Stromal cell of bone marrow (primary cell): ENCODE measurements at places on chromosomes 4 and X.

DNA sequence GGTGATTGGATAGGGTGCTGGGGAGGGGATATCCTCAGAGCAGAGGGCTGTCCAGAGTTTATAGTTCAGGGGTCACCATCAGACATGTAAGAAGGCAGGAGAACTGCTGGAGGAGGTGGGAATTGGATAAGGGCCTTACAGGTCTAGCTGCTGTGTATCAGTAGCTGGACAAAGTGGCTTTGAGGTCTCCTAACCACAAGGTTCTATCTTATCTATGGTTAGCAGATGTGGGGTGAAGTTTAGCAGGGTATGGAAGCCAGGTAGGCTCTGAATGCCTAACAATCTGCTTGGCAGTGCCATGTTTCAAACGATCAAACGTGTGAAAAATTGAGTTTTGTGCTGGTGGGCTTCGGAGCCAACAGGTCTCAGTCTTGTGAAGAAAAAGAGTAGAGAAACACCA lies 32.1 kb upstream of the MAGEA8 start:
- no peak for DNase-seq

DNA sequence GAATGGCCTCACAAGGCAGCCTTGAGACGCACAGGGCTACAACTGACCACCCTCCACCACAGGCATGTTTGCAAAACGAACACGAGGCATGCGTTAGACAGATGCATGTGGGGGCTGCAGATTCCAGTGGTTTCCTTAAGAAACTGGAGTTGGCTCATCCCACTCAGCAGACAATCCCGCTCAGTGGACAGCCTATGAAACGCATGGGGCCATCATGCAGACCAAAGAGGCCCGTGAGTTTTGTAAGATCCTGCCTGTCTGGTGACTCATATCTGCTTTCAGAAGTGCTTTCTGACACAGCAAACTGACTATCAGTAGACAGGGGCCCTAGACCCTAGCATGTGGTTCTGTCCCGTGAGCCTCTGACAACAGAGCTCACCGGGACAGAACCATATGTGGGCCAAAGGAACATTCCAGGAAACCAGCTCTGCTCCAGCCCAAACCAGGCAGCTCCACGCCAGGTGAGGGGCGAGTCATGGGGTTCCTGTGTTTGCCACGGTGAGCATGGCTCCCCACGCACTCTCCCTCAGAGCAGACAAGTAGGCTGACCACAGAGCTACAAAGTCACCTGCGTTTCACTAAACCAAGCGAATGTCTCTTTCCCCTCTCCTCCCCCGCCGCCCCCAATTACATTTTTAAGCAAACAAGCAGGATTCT lies 74.4 kb downstream of the MTMR1 start:
- DNase-seq = peak; percentile 48

DNA sequence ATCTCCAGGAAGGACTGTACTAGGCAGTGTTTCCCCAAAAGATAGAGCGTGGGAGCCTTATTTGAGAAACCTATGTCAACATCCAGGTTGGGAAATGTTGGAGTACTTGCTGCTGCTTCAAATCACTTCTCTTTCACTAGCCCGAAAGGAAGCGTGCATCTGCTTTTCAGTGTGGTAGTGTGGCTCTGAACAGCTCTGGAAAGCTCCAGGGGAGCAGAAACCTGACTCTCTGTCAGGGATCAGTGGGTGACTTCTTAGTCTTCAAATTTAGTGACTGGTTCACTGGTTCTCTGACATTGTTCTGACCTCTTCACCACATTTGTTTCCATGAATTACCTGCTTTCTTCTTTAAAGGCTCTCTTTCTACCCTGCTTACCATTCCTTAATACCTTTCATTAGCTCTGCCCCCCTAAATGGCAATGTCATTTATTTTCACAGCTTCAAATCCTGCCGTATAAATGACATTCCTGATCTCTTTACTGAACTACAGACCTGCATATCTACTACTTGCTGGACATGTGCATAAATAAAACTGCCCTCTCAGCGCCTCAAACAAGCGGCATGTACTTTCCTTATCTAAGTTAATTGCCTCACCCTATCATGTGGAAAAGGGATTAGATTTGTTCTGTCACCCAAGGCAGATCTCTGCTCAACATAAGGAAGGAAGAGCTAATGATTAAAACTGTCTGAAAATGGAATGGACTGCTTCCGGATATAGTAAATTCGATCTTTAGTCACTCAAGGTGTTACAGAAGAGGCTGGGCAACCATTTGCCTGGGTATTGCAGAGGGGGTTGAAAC lies 37.0 kb downstream of the DLG3 start:
- DNase-seq = no peak

- no peak for DNase-seq
Measured at GRCh38 chr4:98318521-98318920, 57.3 kb downstream of the RAP1GDS1 start.

GRCh38 chr4:14379183-14379582 lies 623.1 kb upstream of the CPEB2 start:
- no peak for DNase-seq

GRCh38 chrX:53831662-53832635 lies 145.4 kb upstream of the HUWE1 start:
- DNase-seq = no peak

DNA sequence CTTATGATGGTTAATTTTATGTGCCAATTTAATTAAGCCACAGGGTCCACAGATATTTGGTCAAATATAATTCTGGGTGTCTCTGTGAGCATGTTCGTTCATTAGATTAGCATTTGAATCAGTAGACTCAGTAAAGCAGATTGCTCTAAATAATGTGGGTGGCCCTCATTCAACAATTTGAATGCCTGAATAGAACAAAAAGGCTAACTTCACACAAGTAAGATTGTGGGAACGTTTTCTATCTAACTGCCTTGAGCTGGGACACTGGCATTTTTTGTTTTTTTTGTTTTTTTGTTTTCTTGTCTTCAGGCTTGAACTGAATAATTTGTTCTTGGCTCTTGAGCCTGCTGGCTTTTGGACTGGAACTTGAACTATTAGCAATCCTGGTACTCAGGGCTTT lies 292.4 kb upstream of the SPANXN4 start:
- no peak for DNase-seq

- no peak for DNase-seq
Measured at GRCh38 chr4:168574581-168575295, 77.9 kb downstream of the PALLD start.

DNA sequence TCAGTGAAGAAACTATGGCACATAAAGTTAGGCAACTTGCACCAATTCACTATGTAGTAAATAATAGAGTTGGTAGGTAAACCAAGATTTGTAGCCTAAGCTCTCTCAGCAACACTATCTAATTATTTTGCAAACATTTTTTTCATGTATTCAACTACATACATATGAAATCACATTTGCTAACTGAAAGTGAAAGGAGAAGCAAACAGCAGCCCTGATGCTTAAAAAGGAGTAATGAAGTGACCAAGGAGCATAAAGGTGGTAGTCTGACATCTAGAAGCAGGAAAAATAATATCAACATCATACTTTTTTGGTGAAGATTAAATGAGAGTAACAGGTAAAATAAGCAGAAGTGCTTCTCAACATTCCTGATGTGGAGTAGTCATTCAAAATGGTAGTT lies 603.7 kb downstream of the GRXCR1 start:
- no peak for DNase-seq

DNA sequence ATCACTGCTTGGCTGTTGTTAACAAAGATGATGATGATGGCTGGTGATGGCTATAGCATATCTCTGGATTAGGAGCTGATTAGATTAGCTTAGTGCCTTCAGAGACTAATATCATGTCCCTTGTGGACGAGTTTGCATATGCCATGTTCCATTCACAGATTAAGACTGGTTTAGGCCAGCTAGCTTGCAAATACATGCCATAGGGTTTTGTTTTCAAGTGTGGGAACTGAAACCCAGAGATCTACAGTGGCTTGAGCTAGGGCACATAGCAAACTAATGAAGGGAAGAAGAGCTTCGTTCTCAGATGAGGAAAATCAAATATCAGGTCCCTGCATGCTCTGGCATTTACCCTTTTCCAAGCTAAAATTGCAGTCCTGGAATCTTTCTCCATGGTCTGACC lies 492.3 kb downstream of the MAGEE1 start:
- no peak for DNase-seq

GRCh38 chr4:186936496-186937375 lies 213.1 kb upstream of the FAT1 start:
- peak; percentile 84 for DNase-seq

GRCh38 chr4:108940149-108940548 lies 177.3 kb upstream of the ETNPPL start:
- no peak for DNase-seq

DNA sequence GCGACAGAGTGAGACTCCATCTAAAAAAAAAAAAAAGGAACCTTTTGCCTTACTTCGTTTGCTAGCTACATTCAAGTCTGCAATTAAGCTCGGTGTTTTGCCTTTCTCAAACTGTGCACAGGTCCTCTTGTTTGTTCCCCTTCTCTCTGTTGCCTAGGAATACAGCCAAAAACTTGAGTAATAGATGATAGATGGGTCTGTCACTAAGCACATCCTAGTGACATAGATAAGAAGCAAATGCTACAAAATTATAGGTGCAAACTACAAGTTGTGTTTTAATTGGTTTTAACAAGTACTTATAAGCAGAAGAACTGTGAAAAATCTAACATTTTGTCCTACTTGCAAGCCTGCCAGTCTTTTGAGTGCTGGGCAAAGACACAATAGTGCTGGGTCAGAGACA lies 95.2 kb downstream of the SNCA start:
- DNase-seq = no peak

- DNase-seq = no peak
Measured at GRCh38 chr4:499567-499966, 557 bp downstream of the PIGG start.

DNA sequence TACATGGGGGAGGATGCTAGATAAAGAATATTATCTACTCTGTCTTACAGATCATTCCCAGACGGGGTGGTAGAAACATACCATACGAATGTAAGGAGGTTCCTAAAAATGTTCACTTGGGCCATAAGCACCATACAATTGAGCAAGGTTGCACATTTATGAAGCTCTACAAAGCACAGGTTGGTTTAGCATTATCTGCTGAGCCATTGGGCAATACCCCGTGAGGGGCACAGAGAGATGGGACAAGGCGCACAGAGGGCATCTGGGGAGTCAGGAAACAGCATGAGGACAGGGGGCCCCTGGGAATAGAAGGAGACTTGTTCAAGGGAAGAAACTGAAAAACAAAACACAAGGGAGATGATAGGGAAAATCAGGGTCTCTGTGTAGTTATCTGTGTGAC lies 305.3 kb downstream of the TRIML1 start:
- DNase-seq = no peak

DNA sequence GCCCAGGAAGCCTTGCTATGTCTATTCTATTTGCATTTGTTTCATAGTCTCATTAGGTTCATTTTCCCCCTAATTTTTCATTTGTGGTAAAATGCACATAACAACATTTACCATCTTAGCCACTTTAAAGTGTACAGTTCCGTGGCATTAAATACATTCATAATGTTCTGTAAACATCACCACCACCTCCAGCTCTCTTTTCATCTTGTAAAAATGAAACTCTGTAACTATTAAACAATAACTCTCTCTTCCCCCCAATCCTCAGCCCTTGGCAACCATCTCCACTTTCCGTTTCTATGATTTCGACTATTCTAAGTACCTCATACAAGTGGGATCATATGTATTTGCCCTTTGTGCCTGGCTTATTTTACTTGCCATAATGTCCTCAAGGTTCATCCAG lies 19.9 kb downstream of the ARHGEF38 start:
- DNase-seq = no peak

- DNase-seq = no peak
Measured at GRCh38 chrX:25202827-25203226, 187.1 kb upstream of the ARX start.

- no peak for DNase-seq
Measured at GRCh38 chr4:135777361-135777760, 1575.8 kb upstream of the PABPC4L start.

DNA sequence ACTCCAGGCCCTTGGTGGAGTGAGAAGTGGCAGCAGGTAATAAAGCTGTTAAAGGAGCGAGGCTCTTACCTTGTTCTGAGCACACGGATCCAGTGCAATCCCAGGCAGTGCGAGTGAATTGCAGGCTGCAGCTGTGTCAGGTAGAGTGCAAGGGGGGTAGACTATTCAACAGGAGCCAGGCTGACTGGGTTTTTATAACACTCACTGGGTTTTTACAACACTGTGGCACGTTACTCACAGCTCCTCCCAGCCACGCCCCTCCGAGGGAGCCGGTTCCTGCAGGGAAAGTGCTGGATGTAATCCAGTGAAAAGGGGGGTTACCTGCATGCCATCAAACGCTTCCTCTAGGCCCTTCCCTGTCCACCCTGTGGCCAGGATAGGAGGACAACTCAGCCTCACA lies 358 bp downstream of the FGFBP1 start:
- no peak for DNase-seq

- no peak for DNase-seq
Measured at GRCh38 chr4:3244747-3245146, 4.2 kb upstream of the MSANTD1 start.

- DNase-seq = no peak
Measured at GRCh38 chr4:37946503-37947179, 13.6 kb upstream of the PTTG2 start.

DNA sequence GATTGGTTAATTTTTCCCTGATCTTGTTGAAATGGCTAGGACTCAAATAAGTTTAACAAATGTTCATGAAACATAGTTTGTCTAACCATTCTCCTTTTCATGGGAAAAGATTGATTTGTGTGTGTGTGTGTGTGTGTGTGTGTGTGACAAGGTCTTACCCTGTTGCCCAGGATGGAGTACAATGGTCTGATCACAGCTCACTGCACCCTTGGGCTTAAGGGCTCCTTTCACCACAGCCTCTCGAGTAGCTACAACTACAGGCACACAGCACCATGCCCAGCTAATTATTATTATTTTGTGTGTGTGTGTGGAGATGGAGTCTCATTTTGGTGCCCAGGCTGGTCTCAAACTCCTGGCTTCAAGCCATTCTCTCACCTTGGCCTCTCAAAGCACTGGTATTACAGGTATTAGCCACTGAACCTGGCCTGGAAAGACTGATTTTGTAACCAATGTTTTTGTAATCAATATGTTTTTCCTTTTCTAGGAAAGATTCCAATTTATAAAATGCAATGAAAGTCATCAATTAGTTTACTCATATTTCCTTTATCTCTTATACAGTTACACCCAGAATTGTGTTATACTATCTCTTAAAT lies 139.3 kb downstream of the CPE start:
- no peak for DNase-seq

- DNase-seq = no peak
Measured at GRCh38 chr4:181650033-181650825, 593.0 kb upstream of the TENM3 start.

- DNase-seq = peak; percentile 39
Measured at GRCh38 chr4:15427161-15427560, 672 bp upstream of the C1QTNF7 start.

GRCh38 chr4:171746418-171746817 lies 66.8 kb upstream of the GALNTL6 start:
- DNase-seq = no peak

- no peak for DNase-seq
Measured at GRCh38 chr4:152334931-152335330, 201.0 kb downstream of the FBXW7 start.

DNA sequence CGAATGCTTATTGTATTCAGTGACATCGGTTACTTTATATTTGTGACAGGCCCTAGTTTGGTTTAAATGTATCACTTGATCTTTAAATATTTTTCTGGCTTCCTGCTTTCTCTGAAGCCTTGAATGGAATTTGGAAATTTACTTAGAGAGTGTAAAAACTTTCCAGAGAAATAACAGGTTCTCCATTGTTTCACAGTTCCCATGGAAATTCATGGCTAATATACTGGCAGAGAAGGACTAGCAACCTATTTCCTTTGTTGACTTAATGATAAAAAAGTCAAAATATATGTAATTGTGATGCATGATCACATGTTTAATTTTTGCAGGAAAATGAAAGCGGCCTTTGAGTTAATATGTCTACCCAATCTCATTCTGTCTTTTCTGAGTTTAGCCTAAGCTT lies 13.2 kb downstream of the NEIL3 start:
- no peak for DNase-seq

GRCh38 chr4:149993030-149993429 lies 85.2 kb upstream of the DCLK2 start:
- DNase-seq = no peak
